H9 (cell line): ENCODE measurements at places on chromosomes 16 and 17. TPM values are rescaled to one million over a fixed set of nuclear protein-coding genes. Genes with fewer than 3 reads are reported as not detected.

DNA sequence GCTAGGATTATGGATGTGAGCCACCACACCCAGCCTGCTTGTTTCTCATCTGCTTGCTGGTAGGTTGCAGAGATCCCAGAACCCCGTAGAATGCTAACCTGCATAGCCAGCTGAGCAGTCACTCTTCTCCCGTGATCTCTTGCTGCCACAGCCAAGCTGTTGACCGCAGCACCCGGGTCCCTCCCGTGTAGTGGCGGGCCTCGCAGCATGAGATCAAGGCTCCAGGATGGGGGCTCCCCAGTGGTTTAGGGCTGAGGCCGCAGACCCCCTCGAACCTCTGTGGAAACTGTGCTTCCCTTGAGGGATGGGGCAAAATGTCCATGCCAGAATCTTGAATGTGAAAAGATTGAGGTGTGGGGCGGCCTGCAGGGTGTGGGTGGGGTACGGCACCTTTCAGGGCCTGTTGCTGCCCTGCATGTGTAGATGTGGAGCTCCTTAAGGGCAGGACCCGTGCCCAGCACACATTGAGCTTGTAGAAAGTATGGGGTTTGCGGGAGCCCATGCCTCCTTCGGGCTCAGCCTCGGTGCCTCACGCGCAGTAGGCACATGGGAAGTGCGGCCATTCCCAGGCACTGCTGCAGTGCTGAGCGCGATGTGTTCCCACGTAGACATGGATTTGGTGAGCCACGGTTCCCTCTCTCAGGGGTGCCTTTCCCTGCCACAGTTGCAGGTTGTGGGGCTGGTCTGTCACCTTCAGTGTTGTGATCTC is 99.9 kb downstream of the BANP start:
- DNase-seq = no peak

CDH5 gene
- total RNA-seq = 0.20 TPM in 1 of 2 replicates, not detected in the other

DNA sequence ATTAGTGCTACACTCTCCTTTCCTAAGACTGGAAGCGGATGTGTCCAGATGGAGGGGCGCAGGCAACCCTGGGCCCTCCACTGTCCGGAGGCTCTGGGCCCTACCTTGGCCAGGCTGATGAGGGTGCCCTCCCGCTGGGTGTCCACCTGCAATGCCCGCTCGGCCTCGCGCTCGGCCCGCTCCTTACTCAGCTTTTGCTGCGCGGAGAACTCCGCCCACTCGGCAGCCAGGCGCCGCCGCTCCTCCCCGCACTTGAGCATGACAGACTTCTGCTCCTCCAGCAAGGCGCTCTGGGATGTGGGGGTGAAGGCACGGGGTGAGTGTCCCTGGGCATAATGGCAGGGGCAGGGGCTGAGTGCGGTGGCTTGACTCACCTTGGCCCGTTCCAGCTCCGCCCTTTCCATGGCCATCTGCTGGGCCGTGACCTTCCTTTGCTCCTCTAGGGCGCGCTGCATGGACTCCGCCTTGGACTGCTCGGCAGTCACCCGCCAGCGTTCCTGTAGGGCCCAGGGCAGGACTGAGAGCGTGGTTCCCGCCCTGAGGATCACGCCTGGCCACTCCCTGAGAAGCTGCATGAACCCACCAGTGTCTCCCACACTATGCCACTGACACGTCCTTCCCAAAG is 10.1 kb upstream of the MRPL38 start:
- DNase-seq = peak; percentile 83

DNA sequence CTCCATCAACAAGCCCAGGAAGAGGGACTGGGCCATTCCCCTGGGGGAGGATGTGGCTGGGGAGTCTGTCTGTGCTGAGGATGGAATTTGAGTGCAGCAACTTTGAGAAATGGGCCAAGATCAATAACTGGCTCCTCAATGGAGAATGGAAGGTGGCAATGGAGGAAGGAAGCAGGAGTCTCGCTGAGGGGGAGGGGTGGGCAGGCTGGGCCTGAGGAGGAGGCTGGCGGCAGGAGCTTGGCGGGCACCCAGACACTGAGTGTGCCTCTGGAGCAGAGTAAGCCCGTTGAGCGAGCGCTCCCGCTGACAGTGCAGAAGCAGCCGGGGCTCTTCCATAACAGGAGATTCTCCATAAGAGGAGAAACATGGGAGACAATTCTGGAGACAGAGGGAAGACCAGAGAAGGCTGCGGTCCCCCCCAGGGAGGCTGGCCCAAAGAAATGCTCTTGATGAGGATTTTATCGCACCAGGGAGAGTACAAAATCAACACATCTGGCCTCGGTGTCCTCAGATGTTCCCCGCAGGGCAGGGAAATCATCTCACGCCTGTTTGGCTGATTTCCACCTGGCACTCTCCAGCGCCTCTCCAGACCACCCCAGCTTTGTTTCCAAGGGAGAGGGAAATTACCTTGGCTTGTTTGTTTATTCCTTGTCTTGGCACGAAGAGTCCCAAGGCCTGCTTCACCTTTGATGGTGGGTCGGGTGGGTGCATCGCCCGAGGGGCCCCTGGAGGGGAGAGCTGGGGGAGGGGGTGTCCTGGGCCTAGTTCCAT is 2.8 kb upstream of the MMP15 start:
- no peak for DNase-seq

DNA sequence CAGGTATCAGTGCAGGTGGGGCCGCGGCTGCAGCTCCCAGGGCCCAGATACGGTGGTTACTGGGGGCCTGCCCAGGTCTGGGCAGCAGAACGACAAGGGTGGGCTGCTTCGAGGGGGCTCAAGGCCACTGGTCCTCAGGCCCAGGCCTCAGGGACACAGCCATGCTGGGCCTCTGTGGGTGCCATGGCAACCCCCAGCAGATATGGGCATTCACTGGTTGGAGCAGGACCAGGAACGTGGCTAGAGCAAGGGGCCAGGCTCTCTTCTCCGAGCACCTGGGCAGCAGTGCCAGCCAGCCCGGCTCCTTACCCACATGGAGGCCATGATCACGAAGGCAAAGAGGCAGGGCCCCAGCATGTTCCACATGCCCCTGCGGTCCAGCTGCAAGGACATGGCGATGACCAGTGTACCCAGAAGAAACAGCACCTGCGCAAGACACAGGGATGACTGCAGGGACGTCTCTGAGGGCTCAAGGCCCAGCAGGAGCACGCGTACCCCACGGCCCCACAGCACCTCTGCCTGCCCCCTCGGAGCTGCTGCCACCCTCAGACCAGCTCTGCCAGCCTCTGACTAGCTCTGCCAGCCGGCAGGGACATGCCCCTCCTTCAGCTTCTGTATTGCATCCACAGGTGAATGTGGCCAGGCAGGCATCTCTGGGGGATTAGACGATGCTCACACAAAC is 2.1 kb upstream of the MRPL28 start:
- no peak for DNase-seq
